GM23248 (cell line): ENCODE measurements at places on chromosomes 12 and 14.

GRCh38 chr12:56684745-56685359, 3.2 kb downstream of the PTGES3 start:
- DNase-seq: peak; percentile 43

DNA sequence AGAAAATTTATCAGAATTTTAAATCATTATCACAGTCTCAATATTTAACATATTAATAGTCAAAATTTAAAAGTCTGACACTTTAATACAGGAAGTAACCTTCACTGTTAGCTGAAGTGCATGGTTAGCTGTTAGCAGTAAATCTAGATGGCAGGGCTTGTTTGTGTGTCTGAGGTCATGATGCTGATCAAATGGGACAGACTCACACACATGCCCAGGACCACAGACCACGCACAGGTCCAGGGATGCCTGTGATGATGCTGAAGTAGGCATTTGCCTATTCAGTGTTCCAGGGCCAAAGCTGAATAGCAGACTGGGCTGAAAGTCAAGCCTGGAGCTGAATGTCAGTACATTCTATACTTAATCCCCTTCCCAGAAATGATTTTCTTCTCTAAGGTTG, 20.5 kb downstream of the FNTB start:
- DNase-seq: no peak

GRCh38 chr12:44369998-44370397, 506.1 kb downstream of the NELL2 start:
- DNase-seq: no peak

GRCh38 chr12:65949971-65950370, 125.7 kb downstream of the HMGA2 start:
- DNase-seq: no peak
